ENCODE measurements at places on chromosomes 13 and 19. TPM values are rescaled to one million over a fixed set of nuclear protein-coding genes. Genes with fewer than 3 reads are reported as not detected.

P2RY11 gene
- polyA plus RNA-seq = 8.7 TPM

GRCh38 chr13:37175996-37176395 is 70.5 kb upstream of the CSNK1A1L start:
- no peaks in the 10 kb centered on the region for H3K36me3 ChIP-seq
- H3K27ac ChIP-seq = no peak overlapping the region
- no peaks in the 10 kb centered on the region for H3K27me3 ChIP-seq
- peaks cover 13% of the 10 kb centered on the region for H3K4me1 ChIP-seq

DNA sequence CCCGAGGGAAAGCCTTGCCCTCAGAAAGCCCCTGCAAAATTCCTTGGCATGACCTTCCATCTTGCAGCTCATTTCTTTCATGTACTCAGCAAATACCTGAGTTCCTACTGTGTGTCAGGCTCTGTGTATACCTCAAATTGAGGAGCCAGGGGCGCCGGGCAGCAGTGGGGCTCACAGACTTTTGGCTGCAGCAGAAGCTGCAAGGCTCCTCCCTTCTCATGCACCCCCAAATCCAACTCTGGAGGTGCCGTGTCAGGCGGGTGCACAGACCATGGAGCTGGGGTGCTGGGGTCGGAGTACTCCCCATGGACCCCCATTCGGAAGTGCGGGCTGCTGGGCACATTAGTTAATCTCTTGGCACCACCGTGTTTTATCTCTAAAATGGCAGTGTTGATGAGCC is 72.3 kb downstream of the COL4A2 start:
- no peak overlapping the region for H3K4me3 ChIP-seq
- peaks cover 23% of the 10 kb centered on the region for H3K4me1 ChIP-seq
- DNase-seq = no peak
- H3K27ac ChIP-seq = no peak overlapping the region
- no peaks in the 10 kb centered on the region for H3K27me3 ChIP-seq
- H3K36me3 ChIP-seq = no peaks in the 10 kb centered on the region

DNA sequence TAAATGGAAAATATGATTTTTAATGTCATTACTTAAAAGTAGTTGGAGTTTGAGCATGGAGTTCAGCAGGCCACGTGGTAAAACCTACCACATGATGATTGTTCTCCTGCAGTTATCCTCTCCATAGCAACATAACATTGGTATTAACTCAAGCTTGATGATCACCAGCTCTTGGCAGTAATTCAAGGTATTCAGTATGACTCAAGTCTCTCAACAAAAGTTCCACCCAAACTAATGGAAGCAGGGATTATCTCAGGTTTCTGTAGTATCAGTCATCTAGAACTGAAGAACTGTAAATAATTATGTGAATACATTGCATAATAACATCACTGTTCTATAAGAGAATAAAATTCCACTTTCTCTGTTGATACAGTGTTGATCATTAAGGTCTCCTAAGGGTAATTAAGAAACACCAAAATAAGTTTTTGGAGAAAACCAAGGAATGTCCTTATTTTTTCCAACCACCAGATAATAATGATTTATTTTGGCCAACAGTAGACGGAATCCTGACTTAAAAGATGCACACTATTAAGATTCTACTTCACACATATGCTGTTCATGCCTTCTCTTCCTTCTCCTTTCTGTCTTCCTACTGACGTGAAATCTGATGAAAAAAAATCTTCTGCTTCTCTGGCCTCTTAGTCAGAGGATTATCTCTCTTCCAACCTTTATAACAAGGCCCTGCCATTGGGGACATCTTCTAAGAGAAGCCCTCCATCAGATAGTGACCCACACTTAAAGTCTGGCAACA is 1092.3 kb downstream of the EFNB2 start:
- H3K4me1 ChIP-seq = no peaks in the 10 kb centered on the region
- DNase-seq = no peak
- H3K27me3 ChIP-seq = no peaks in the 10 kb centered on the region

DNA sequence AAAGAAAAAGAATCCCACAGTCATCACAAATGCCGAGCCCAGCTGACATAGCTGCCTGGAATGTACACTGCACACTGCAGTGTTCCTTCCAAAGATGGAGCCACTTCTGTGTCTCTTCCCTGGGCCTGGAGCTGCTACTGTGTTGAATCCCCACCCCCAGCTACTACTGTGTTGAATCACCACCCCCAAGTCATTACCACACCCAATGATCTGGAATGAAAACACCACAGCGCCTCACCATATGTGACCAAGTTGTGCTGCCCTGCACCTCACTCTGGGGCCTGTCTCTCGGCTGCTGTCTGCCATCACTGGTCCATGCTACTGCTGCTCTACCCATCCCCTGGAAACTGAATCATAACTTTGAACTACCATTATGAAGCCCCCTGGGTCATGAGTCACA is 861.2 kb downstream of the UQCRFS1 start:
- no peak overlapping the region for H3K4me3 ChIP-seq
- H3K27ac ChIP-seq = no peak overlapping the region
- no peaks in the 10 kb centered on the region for H3K4me1 ChIP-seq
- no peak for DNase-seq
- H3K36me3 ChIP-seq = no peaks in the 10 kb centered on the region

DNA sequence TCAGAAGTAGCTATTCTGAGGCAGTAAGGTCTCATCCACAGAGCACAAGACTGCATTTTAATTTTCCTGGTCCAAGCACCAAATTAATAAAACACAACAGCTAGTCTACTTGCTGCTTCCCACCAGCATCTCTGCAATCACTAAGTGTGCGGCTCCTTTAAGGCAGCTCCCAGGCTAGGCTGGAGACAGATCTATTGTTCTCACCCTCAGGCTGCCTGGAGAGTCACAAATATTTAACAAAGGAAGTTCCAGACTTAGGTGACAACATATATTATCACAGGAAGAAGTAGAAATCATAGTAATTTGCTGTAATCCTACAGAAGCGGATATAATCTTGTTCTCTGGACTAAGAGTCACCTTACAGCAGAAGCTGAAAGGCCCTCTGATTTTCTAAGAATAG is 2.2 kb upstream of the EID2 start:
- H3K4me1 ChIP-seq = peaks cover 7% of the 10 kb centered on the region
- H3K27ac ChIP-seq = no peak overlapping the region
- H3K27me3 ChIP-seq = peaks cover 6% of the 10 kb centered on the region

DNA sequence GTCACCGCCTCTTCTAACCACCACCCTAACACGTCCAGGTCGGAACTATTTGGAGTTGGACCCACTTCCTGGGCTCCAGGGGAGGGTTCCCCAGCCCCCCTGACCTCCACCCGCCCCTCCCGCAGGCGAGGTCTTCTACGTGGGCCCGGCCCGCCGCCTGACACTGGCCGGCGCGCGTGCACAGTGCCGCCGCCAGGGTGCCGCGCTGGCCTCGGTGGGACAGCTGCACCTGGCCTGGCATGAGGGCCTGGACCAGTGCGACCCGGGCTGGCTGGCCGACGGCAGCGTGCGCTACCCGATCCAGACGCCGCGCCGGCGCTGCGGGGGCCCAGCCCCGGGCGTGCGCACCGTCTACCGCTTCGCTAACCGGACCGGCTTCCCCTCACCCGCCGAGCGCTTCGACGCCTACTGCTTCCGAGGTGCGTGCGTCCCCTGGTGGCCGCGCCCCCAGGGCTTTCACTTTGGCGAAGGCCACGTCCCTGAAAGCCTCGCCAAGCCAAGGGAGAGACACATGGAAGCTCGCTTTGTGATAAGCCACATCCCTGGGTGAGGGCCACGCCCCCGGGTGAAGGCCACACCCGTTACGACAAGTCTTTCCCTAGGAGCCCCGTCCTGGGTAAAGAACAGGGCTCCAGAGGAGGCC is 13.2 kb downstream of the NCAN start:
- H3K4me1 ChIP-seq = no peaks in the 10 kb centered on the region
- H3K4me3 ChIP-seq = no peak overlapping the region
- no peaks in the 10 kb centered on the region for H3K36me3 ChIP-seq
- no peak for DNase-seq
